Bronchial epithelial cell (primary cell): ENCODE measurements at places on chromosomes 16 and 17.
A peak's percentile ranks its signal among the peaks of the same experiment; 100 is the strongest.

GRCh38 chr16:58730724-58731370 is 3.3 kb downstream of the GOT2 start:
- DNase-seq = no peak

GRCh38 chr16:88527186-88527936 is 42.8 kb upstream of the ZC3H18 start:
- peak; percentile 16 for DNase-seq

- peak; percentile 92 for DNase-seq
Observed at GRCh38 chr17:43615330-43616028, 46.2 kb downstream of the MEOX1 start.

DNA sequence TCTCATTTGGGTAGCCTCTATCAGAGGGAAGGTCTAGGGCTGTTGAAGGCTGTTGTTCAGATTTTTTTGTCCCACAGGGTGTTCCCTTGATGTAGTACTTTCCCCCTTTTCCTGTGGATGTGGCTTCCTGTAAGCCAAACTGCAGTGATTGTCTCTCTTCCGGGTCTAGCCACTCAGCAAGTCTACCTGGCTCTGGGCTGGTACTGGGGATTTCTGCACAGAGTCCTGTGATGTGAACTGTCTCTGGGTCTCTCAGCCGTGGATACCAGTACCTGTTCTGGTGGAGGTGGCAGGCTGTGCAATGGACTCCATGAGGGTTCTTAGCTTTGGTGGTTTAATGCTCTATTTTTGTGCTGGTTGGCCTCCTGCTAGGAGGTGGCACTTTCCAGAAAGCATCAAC is 23.3 kb upstream of the CCR7 start:
- DNase-seq = no peak

DNA sequence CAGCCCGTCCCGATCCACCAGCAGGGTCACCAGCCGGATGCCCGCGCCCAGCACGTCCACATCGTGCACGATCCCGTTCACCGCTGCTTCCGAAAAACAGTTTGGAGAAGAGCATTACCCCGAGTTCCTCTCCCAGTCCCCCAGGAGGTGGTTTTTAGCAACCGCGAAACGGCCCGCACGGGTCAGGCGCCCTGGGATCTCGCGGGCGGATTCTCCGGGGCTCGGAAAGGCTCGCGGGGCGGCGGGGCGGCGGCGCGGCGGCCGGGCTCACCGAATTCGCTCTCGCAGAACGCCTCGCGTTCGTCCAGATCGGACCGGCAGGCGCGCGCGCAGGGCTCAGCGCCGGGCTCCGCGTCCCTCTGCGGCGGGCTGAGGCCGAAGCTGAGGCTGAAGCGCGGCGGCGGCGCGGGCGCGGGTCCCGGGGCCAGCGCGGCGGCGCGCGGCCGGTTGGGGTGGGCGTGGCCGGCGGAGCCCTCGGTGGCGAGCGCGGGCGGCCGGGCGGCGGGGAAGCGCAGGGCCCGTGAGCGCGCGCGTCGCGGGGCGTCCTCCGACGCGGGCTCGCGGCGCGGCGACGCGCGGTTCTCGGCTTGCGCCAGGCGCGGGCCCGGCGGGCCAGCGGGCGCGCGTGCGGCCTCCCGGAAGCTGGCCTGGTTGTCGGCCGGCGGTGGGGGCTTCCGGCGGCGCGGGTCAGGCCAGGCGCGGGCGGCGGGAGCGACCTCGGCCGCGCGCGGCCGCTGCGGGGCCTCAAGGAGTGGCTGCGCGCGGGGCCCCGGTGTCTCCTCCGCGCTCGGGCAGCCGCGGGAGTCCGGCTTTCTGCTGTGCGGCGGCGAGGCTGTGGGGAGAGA is 2.9 kb downstream of the C17orf58 start:
- peak; percentile 57 for DNase-seq

GRCh38 chr17:8468127-8468526 is 32.4 kb downstream of the NDEL1 start:
- no peak for DNase-seq

- DNase-seq = no peak
Observed at GRCh38 chr16:78695391-78695790, 595.9 kb downstream of the WWOX start.

- DNase-seq = no peak
Observed at GRCh38 chr17:59221159-59221847, 992 bp downstream of the GDPD1 start.

- no peak for DNase-seq
Observed at GRCh38 chr17:31231852-31232251, 65.2 kb downstream of the OMG start.

GRCh38 chr17:55635253-55635914 is 87.3 kb downstream of the TMEM100 start:
- no peak for DNase-seq

DNA sequence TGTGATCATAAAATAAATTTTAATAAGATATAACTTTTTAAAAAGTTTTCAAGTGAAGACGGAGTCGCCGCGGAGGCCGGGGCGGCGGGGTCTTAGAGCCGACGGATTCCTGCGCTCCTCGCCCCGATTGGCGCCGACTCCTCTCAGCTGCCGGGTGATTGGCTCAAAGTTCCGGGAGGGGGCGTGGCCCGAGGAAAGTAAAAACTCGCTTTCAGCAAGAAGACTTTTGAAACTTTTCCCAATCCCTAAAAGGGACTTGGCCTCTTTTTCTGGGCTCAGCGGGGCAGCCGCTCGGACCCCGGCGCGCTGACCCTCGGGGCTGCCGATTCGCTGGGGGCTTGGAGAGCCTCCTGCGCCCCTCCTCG is at the start of gene FOXC2:
Gene FOXC2, plus strand, starts transcription at position 229 of the 365 bp plus-strand sequence. CDS start 507 bp downstream, outside the sequence.
- DNase-seq = peak; percentile 70
